Activated T-helper 1 cell treated with Interleukin-2 at 50 U/mL for 16 hours (primary cell): ENCODE measurements at places on chromosomes 5 and 9.

DNA sequence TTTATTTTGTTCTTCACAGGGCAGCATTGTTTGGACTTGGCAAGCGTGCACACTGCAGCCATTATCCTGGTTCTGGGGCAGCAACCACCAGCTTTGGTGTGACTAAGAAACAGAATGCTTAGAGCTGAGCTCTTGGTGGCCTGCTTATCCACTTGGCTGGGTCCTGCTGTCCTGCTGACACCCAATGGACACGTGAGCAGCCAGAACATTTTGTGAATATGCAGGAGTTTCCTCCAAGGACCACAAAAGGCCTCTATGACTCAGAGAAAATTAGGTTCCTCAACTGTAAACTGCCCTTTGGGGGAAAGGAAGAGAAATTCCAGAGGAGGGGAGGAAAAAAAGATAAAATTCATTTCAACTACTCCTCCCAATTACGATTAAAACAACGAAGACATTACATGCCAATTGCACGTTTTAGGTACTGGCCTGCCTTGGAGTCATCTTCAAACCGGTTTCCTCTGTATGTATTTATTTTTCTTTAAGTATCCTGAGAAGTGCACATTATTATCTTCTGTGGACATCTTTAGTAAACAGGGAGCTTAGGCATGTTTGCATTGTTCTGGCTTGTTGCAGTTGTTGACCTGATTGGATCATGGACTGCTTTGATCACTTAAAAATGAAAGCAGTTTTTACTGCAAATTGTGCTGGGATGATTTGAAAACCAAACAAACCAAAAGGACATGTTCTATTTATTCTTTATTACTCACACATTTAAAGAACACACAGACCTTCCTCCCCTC lies 82.3 kb upstream of the TLE4 start:
- DNase-seq = no peak

- DNase-seq = no peak
Measured at GRCh38 chr9:21255538-21256212, 15.9 kb upstream of the IFNA14 start.

GRCh38 chr9:122816163-122816867 lies 12.1 kb downstream of the PDCL start:
- peak; percentile 33 for DNase-seq

GRCh38 chr5:144035046-144035740 lies 135.3 kb downstream of the YIPF5 start:
- no peak for DNase-seq

GRCh38 chr9:131214286-131214856 lies 61.9 kb downstream of the FAM78A start:
- DNase-seq = no peak

DNA sequence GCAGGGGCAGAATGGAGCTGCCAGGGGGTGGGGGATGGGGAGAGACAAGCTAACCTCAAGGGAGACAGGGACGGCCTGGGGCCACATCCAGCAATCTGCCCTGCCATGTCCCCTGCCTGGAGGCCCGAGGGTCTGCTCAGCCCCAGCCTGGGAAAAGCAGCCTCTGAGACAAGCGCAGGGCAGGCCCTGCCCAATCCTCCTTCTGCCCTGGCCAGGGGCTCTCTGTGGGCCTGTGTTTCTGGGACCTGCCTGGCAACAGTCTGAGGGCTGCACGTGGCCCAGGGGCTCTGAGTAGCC lies 13.9 kb upstream of the QSOX2 start:
- DNase-seq = no peak

DNA sequence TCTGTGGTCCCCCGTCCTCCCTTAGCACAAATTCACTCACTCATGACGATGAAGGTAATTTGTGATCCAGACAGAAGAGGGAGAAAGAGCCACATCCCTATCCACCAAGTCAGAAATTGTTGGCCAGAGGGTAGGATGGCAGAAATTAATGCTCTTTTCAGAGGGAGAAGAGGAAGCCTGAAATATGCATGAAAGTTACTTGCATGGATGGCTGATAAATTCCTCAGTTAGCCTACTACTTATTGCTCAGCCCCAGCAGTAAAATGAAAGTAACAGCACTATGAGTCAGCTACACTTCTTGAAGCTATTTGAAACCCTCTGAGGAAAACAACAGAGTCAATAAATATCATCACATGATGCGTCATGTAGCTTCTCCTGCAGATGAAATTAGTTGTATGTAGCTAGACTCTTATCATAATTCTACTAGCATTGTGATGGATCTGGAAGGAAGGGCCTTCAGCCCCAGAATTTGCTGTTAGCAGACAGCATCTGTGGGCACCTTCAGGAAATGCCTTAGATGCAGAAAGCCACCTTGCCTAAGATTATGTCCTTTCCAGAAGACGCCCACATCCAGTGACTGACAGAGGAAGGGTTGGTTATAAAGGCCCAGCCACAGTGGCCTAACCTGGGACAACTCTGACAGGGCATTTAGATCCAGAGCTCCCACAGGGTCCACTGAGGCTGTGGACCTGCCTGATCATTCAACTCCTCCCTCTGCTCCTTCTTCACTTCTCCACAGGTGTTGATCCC lies 81.2 kb upstream of the CCDC112 start:
- no peak for DNase-seq

GRCh38 chr9:13513716-13514444 lies 234.4 kb upstream of the MPDZ start:
- no peak for DNase-seq

GRCh38 chr9:12204512-12204911 lies 488.7 kb upstream of the TYRP1 start:
- DNase-seq = no peak

- no peak for DNase-seq
Measured at GRCh38 chr9:88488166-88488565, 46.8 kb upstream of the NXNL2 start.

DNA sequence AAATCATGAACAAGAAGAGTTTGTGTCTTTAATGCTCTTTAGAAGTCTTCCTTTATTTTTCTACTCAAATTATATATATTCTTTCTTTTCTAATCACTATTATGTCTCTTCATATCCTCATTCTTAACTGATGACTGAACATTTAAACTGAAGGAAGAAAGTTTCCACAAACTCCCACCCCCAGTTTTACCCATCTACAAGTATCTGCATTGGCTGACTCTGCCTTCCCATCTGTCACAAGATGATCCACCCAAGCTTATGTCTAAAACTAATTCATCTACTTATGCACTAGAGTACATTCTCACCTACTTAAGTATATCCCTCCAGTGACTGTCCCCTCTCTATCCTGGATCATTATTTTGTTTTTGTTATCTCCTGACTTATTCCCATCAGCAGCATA lies 344.5 kb downstream of the PRR16 start:
- DNase-seq = no peak

DNA sequence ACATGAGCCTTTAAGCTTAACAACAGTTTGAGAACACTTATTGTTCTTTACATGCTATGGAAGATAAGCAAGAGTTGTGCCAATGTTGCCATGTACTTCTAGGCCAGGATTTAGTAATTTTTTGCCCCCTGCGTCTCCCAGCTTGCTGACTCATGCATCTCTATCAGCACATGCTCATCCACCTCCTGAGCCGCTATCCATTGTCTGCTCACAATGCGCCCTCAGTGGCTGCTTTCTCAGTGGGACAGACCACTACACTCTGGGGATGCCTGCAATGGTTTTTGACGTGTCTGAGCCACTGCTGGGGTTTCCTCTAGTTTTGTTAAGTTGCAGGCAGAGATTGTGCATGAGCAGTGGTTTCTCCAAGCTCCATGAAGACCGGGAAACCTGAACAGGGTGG lies 50.9 kb upstream of the PHF2 start:
- no peak for DNase-seq

DNA sequence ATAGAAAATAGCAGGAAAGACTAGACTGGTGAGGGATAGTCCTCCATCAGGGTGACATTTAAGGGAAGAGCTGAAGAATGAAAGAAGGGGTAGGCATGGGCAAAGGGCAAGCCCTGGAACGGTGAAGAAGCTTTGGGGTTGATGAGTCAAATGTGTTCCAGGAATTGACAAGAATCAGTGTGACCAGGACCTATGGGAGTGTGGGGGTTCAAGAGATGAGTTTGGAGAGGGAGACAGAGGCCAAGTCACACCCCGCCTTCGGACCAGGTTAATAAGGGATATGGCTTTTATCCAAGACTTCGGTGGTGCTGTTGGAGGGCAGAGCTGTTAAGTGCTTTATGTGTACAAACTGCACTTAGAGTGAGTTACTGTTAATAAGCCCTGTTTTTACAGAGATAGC lies 920 bp downstream of the PMPCA start:
- no peak for DNase-seq

- no peak for DNase-seq
Measured at GRCh38 chr5:19536387-19536786, 451.6 kb downstream of the CDH18 start.

GRCh38 chr9:129770741-129771140 lies 17.9 kb upstream of the PTGES start:
- no peak for DNase-seq

GRCh38 chr9:86043999-86044398 lies 55.4 kb downstream of the GOLM1 start:
- no peak for DNase-seq

GRCh38 chr9:3271581-3271980 lies 254.2 kb downstream of the RFX3 start:
- no peak for DNase-seq
